ENCODE measurements at places on chromosomes 1 and 21. TPM values are rescaled to one million over a fixed set of nuclear protein-coding genes. Genes with fewer than 3 reads are reported as not detected.

The CRYBG2 gene
- 3.0 TPM for total RNA-seq

The ZDHHC18 gene
- 17.1 TPM for total RNA-seq

The PDE4B gene
- 2.4 TPM for total RNA-seq

The AIRE gene
- total RNA-seq = not detected

The CDA gene
- not detected for total RNA-seq

The SLC9C2 gene
- total RNA-seq = not detected

The VWA5B1 gene
- 0.19 TPM for total RNA-seq

The LCE2A gene
- not detected for total RNA-seq

The VANGL2 gene
- 2.9 TPM for total RNA-seq

The OR6F1 gene
- not detected for total RNA-seq

The IRF2BP2 gene
- 65.9 TPM for total RNA-seq

DNA sequence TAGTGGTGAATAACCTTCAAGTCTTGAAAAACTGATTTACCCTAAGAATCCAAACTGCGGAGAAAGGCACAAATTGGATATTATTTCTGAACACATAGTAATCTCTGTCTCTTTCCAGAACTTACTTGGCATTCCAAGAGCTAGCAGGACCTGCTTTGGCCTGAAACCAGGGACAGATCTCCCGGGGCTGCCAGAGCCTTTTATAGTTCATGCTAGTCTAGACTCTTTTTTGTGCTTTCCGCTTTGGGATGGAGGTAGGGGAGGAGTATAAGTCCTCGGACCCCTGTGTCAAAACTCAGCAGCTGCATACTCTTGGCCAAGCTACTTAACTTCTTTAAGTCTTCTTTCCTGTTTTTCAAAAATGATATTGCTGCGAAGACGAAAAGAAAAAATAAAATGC is 3.8 kb upstream of the RYR2 start:
- DNase-seq = no peak

DNA sequence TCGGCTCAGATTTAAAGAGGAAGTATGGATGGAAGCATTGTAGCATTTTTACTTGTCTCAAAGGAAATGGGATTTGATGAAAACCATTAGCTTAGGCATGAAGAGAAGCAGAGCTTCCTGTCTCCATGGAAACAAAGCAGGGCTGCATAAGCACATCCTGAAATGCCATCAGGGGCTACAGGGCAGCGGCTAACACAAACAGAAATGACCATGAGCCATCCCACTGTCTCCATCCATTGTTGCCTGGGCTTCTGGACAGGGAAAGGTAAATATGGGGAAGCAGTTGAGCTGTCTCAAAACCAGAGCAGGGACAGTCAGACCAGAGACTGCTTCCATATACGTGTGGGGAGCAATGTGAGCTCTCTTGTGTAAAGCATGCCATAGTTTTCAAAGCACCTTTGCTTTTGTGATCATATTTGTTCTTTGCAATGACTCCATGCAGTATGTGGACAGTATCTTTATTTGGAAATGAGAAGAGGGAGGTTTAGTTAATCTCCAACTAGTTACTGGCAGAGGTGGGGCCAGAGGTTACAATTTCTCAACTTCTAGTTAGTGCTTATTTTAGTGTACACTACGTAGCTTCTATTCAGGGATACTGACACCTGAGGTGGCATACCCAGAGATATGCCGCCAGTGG is 176.1 kb downstream of the CACNA1E start:
- no peak for DNase-seq

GRCh38 chr1:63746129-63746864 is 27.5 kb upstream of the ROR1 start:
- no peak for DNase-seq

DNA sequence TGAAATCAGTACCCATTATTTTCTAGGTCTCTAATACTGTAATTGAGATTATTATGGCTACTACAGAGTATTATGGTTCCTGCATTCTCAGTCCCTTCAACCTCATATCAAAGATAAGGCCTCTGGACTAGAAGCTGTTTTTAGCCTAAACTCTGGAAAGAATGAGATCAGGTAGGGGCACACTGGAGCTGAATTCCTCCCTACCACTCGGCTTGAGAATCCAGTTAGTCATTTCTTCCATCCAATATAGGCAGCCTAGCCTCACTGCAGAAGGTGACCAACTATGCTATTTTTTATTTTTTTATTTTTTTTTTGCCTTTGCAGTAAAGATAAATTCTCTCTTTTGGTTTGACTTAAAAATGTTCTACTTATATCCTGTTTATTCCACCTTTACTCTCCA is 8.0 kb upstream of the HAX1 start:
- DNase-seq = no peak

DNA sequence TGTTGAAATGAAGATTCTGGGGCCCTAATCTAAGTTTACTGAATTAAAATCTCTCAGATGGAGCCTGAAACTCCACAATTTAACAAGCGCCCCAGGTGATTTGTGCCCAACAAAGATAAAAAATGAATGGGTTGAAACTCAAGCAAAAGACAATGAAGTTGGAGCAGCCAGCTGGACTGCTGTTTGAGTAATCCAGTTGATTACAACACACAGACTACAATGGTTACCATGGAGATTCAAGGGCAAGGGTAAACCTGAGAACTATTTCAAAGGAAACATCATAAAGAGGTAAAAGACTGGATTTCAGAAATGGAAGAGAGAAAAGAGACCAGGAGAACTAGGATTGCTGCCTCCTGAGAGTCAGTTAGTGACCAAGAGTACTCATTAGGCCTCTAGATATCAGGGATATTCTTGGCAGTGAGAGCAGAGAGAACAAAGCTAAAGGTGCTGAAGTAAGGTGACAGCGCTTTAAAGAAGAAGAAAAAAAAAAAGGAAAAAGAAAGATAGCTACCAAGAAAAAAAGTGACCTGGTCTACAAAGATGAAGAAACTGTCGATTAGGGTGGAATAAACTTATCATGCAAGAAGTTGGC is 44.5 kb downstream of the LRRC53 start:
- no peak for DNase-seq

GRCh38 chr1:7558921-7559869 is 211.9 kb upstream of the VAMP3 start:
- DNase-seq = no peak

GRCh38 chr1:110084227-110085078 is 14.0 kb upstream of the ALX3 start:
- DNase-seq = no peak

GRCh38 chr1:158035976-158036583 is 42.6 kb downstream of the KIRREL1 start:
- DNase-seq = peak; percentile 30

DNA sequence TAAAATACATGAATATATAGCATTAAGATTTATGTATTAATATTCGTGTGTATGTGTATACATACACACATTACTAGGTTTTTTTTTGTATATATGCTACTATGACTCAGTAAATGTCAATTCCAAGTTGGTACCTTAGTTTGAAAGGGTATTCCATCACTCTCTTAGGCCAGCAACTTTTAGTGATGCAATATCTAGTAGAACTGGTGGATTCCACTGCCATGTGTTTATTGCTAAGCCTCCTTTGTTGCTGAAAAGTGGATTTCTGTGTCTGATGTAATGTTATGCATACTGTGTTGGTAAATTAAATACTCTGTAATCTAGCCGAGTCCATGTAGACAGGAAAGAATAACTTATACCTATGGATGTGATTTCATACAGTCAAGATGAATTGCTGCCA is 16.9 kb upstream of the COL11A1 start:
- no peak for DNase-seq

DNA sequence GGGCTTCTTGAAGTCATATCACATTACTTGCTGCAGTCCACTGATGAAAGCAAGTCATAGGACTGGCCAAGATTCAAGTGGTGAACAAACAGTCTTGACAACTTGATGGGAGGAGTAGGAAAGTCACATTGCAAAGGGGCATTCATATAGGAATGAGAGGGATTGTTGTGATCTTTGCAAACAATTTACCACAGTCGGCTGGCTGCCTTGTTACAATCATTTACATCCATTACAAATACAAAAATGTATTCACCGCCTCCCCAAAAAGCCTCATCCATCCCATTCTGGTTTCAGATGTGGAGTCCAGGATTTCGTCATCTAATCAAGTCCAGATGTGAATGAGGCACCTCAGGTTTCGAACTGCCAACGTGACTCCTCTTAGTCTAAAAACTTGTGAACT is 26.8 kb downstream of the GORAB start:
- no peak for DNase-seq

- no peak for DNase-seq
These were observed 274.9 kb upstream of the NR5A2 start for GRCh38 chr1:199752688-199753027.

DNA sequence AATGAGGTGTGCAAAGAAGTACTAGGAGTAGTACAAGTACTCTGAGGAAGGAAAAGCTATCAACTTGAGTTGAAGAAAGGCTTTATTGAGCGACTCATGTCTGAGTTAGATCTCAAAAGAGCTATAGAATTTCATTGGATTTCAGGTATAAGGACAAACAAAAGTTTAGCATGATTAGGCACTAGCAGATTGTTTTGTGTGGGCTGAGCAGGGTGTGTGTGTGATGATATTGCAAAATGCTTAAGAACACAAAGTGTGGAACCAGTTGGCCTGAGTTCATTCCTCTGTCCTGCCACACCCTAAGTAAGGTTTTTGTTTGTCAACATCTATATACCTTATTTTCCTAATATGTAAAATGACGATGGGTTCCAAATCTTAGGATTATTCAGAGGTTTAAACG is 158.9 kb downstream of the KCNK2 start:
- no peak for DNase-seq

GRCh38 chr1:21020151-21020550 is 156.5 kb downstream of the EIF4G3 start:
- DNase-seq = no peak

GRCh38 chr1:12368646-12369045 is 138.8 kb downstream of the VPS13D start:
- DNase-seq = no peak

GRCh38 chr1:226656601-226657277 is 82.3 kb downstream of the ITPKB start:
- peak; percentile 50 for DNase-seq

- no peak for DNase-seq
These were observed 14.1 kb downstream of the ZBTB18 start for GRCh38 chr1:244065063-244065793.

GRCh38 chr1:223771469-223771813 is 59.1 kb downstream of the CAPN2 start:
- no peak for DNase-seq

- DNase-seq = no peak
These were observed 204.0 kb downstream of the NTNG1 start for GRCh38 chr1:107344836-107345235.
